AG09309 (cell line): ENCODE measurements at places on chromosomes 12 and 14.

DNA sequence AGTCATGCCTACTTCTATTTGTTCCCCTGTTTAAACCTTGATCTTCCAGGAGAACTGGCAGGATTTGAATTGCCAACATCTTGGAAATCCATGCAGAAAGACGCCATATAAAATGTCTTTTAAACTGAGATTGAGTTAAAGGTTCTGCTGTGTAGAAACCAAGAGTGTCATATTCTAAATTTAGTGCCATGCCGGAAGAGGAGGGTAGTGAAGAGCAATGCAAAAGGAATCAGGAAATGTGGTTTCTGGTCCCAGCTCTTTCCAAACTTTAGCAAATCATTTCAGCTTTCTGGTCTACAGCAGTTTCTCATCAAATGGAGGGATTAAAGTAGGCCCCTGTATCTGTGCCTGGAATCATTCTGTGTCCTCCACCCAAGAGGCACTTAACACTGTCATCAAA lies 85.7 kb downstream of the BTG1 start:
- DNase-seq = peak; percentile 60

DNA sequence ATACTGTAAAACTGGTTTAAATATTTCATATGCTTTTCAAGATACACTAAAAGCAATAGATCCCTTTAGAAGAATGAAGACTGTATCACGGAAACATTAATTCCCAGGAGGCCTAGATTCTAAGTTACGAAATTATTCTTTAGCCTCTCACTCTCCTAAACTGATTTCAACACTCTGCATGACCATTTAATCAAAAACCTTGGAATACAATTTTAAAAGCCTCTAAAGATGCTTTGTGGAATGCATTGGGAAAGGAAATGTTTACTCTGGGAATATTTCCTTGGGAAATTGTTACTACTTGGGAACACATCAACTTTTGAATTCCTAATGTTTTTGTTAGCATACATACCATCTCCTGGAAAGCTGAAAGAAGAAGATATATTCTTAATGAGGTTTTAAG lies 255.7 kb upstream of the FAR2 start:
- DNase-seq = peak; percentile 71

DNA sequence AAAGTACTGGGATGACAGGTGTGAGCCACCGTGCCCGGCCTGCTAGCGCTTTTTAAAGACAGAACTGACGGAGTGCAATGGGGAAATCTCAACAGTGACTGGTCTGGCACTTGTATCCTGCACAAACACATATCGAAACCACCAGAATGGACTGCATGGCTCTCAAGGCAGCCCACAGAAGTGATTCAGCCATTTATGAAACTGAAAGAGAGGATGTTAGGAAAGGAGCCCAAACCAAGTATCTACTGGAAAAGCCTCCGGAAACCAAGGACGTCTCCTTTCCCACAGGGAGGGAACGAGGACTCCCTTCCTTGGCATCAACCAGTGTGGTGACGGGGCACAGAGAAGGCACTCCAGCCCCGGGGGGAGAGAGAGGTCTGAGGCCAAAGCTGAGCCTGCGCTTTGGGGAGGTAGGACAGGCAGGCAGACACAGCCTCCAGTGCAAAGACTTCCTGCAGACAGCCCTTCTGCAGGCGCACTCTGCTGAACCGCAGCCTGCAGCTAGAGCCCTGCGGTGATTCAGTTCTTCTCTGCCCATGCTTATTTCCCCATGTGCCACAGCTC lies 16.5 kb downstream of the SLC15A4 start:
- DNase-seq = peak; percentile 71

GRCh38 chr14:78302841-78303240 lies 132.7 kb downstream of the NRXN3 start:
- DNase-seq = no peak

- no peak for DNase-seq
These were observed 30.8 kb upstream of the BDKRB2 start for GRCh38 chr14:96173636-96174475.

GRCh38 chr12:15679151-15679550 lies 110.0 kb downstream of the EPS8 start:
- DNase-seq = no peak

GRCh38 chr14:99751539-99752485 lies 41.4 kb upstream of the EML1 start:
- no peak for DNase-seq

GRCh38 chr14:103625356-103626095 lies 3.5 kb upstream of the KLC1 start:
- DNase-seq = no peak

- DNase-seq = no peak
These were observed 154.9 kb upstream of the CCND2 start for GRCh38 chr12:4118601-4119156.

DNA sequence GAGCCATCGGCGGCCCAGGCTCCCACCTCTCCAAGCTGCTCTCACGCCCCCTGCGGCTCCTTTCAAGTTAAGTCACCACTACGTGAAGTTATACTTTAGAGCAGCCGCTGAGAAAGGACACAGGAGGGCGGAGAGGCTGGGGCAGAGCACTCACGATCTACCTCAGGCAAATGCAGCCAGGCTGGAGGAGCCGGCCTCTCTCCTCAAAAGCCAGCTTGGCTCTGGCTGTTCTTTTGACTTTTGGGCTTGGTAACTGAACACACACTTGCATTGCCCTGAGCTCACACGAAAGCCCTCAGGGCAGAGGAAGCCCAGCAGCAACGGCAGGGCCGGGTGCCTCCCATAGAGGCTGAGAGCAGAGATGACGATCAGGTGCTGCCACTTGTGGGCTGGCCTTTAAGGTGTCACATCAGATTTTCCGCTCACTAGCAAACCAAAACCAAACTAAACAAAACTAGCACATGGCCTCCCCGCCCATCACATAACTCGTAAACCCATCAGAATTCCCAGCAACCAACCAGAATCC lies 75.2 kb downstream of the PITPNM2 start:
- DNase-seq = no peak

GRCh38 chr12:42583016-42583415 lies 6.5 kb downstream of the PRICKLE1 start:
- DNase-seq = no peak

DNA sequence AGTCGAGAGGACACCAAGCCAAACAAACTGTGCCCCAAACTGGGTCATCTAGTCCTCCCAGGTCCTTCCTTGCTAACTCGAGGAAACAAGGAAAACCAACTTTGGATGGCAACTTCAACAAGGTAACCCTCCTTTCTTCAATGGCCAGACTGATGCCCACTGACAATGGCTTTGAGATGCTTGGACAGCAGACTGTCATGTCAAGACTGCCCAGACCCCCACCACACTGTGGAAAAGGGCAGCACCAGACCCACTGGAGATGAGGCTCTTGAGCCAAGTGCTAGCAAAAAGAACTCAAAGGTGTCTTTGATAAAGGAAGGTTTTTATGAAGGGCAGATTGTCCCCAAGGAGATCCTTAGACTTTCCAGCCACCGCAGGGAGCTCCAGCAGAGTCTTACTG lies 9.0 kb upstream of the CDH24 start:
- DNase-seq = no peak

DNA sequence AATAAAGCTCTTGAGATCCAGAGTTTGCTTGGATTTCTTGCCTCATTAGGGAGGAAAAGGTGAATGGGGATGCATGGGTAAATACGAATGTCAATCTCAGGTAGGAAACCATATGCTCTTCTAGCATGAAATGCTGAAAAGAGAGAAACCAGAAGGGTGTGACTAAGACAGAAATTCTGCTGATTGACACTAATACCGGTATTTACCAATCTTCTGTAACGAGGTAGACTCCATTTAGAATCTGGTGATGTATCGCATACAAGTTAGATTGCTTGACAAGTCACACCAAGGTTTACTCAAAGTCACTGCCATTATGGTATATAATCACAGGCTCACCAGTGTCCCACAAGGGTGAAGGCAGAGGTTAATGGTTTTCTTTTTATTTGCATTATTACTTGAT lies 337.9 kb downstream of the NRXN3 start:
- no peak for DNase-seq

DNA sequence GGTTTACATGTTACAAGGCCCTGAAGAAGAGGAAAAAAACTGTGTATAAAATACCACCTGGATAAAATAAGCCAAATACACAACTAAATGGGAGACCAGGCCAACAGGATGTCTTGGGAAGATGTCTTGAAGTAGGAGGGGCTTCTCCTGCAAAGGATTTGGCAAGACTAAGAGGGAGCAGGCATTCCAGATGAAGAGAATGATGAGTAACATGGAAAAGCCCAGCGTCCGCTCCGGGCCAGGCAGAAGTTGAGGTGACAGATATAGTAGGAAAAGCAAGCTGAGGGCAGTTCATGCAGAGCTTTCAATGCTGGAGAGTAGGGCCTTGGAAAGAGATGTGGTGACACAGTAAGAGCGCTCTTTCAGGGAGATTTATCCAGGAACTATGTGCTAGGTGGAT lies 16.1 kb upstream of the EIF4B start:
- no peak for DNase-seq

DNA sequence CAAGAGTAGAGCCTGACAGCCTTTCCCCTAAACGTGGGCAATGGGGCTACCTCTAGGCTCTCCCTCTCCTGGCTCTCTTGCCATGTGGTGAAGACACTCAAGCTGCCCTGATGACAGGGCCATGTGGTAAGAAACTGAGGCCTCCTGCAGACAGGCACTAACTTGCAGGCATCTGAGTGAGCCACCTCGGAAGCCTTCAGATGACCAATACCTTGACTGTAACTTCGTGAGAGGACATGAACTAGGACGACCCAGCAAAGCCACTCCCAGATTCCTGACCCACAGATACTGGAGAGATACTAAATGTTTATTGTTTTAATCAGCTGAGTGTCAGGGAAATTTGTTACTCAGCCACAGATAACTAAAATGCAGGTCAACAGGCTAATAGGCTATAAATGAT lies 96.4 kb downstream of the EFCAB11 start:
- DNase-seq = no peak

- DNase-seq = no peak
These were observed 56.5 kb downstream of the ITPK1 start for GRCh38 chr14:93059260-93059659.

GRCh38 chr12:19223695-19224094 lies 94.2 kb downstream of the PLEKHA5 start:
- no peak for DNase-seq

DNA sequence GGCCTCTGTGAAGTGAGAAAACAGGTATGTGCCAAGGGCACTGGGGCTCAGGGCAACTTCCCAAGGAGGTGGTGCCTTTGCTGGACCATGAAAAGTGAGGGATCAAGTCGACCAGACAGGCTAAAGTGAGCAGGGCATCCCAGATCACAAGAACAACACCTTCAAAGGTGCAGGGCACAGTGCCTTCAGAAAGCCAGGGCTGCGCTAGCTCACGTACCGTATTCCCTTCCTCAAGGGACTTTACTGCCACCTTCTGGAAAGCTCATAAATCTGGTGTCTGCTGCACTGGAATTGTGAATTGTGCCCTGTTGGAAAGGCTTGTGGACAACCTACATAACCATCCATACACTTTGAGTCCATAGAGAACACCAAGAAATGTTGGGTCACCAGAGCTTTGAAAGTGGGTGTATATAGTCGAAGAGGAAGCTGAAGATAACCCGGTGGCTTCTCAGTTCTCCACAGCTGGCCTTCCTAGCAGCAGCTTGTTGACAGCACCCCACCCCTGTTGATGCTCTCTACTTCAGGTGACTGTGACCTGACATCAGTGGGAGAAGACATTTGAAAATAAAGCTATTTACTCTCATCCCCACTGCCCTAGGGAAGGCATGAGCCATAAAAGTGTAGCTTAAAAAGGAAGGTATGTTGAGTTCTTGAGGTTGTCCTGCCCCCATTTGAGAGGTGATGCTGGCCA lies 24.5 kb downstream of the FIGNL2 start:
- DNase-seq = peak; percentile 43

- no peak for DNase-seq
These were observed 87.6 kb upstream of the PRB2 start for GRCh38 chr12:11482955-11483354.

DNA sequence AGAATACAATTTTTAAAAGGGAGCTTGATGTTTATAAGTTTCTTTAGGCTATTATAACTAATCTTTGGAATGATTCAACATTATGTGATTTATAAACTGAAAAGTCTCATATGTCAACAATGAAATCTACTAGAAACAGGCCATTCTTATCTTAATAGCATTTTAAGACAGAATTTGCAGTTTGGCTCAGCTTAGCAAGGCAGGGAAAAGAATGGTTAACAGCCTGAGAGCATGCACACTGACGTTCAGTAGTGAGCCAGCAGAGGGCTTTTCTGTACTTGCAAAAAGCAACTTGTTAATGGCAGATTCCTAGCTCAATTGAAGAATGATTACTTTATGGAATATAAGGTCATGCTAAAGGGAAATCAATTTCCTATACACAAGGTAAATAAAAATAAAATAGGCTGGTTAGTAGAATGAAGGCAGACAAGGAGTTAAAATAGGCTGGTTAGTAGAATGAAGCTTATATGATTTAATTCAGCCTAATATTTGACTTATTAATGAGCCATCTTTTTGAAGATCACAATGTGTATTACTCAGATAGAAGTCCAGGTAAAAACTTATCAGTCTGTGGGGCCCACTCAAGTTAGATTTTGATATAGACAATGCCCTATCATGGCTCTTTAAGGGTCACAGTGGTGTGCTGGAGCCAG lies 95.9 kb downstream of the OTOGL start:
- DNase-seq = peak; percentile 56

GRCh38 chr14:73428353-73428824 lies 30.0 kb downstream of the NUMB start:
- DNase-seq = no peak

GRCh38 chr14:57161583-57162234 lies 107.0 kb downstream of the EXOC5 start:
- DNase-seq = no peak

DNA sequence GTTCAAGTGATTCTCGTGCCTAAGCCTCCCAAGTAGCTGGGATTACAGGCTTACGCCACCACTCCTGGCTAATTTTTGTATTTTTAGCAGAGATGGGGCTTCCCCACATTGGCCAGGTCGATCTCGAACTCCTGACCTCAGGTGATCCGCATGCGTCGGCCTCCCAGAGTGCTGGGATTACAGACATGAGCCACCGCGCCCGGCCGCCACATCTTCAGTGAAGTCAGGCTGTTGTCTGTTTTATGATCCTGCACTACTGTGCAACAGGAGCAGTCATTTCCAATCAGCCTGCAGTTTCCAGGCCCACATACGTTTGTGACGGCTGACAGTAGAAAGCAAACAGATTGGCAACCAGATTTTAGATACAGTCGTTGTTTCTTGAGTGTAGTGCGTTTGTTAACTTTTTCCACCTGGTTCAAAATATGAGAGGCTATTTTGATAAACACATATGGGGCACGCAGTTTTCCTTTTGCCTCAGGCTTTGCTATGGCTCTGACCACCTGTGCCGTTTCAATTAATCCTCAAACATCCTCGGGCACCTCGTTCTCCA lies 74.8 kb downstream of the LGMN start:
- no peak for DNase-seq

- no peak for DNase-seq
These were observed 9.9 kb upstream of the SLC38A2 start for GRCh38 chr12:46382408-46382963.
